ENCODE measurements at places on chromosomes 11 and 22.

GRCh38 chr11:16807306-16807705 is 68.9 kb downstream of the C11orf58 start:
- no peak for DNase-seq

- no peak for DNase-seq
These were observed 39.0 kb downstream of the BMAL1 start for GRCh38 chr11:13316528-13316961.

DNA sequence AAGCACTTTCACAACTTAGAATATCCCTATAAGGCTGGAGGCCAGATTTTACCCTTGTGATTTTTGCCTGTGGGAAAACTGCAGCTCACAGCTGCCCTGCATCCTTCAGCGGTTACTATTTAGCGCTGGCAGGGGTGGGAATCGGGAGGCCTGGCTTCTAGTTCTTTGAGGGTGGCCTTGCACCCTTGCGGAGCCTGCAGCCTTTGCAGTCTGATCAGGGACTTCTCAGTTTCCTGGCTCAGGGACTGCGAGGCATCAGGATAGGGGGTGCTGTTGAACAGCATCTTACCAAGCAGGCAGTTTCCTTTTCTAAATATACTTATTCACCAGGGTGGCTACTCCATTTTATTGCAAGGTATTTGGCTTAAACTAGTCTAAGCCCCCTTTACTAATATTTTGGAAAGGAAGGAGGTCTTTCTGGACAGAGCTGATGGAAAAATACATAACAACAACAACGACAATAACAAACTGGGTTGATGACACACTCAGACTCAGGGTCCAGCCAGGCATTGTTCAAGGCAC is 2.9 kb upstream of the APOA1 start:
- no peak for DNase-seq

GRCh38 chr11:66891851-66892660 is 35.2 kb downstream of the LRFN4 start:
- peak; percentile 83 for DNase-seq

DNA sequence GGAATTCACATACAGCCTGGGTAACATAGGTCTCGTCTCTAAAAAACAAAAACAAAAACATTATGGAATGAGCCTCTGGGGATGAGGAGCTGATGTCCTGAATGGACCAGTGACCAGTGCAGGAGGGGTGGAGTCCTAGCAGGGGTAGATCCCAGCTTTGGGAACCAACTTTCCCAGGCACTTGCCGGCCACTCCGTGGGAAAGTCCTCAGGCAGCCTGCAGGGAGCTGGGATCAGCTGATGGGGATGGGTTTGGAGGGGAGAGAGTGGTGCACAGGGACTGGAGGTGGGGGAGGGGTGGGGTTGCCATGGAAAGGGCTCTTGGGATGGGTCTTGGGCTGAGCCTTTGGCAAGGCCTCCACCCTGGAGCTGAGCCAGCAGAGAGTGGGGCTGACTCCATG is 19.1 kb downstream of the MGAT3 start:
- no peak for DNase-seq

DNA sequence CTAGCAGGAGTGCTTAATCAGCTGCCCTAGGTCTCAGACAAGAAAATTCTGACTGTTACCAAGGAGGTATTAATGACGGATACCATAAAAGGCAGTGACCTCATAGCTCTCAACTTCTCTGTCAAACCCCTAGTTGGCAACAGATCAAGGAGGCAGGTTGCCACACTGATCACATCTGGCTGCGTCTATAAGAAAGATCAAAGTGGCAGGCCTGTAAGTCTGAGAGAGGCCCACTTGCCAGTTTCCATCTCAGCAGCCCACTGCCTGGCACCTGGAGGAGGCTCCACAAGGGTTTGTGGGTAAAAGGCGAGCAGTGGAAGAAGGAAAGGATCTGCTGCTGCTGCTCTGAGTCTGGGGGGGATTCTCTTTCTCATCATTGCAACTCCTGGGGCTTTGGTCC is 239.6 kb upstream of the MPPED2 start:
- no peak for DNase-seq

- no peak for DNase-seq
These were observed 82.1 kb downstream of the EMSY start for GRCh38 chr11:76526878-76527277.

DNA sequence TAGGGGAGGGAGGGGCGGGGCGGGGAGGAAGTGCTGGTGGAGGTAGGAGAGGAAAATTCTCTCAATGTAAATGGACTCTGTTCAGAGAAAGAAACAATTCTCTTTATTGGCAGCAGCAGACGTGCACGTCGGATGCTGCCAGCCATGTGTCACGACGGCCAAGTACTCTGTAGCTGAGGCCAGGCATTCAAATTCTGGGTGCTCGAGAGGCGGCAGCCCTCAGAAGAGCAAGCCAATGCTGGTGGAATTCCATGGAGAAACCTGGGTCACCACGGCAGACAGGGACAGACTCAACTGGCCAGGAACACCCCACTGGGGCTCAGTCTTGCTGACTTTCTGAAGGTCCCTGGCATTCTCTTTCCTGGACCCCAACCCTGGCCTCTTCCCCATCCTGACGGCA is 90.8 kb downstream of the ABTB2 start:
- DNase-seq = no peak

GRCh38 chr11:117607449-117607848 is 189.6 kb downstream of the DSCAML1 start:
- no peak for DNase-seq
